ENCODE measurements at places on chromosomes 4 and X. TPM values are rescaled to one million over a fixed set of nuclear protein-coding genes. Genes with fewer than 3 reads are reported as not detected.

Gene F8A3
- not detected for total RNA-seq

Gene HADH
- 15.5 TPM for total RNA-seq

Gene ADGRG2
- total RNA-seq = 0.88 TPM

Gene CYP2U1
- total RNA-seq = 12.3 TPM

Gene NWD2
- 0.04 TPM for total RNA-seq

Gene SPON2
- total RNA-seq = 10.9 TPM

Gene NAA11
- not detected for total RNA-seq

Gene SLC6A14
- 0.13 TPM for total RNA-seq

Gene OSTC
- total RNA-seq = 119 TPM

Gene IL13RA1
- total RNA-seq = 32.0 TPM

Gene CFAP99
- not detected for total RNA-seq

Gene VCX
- total RNA-seq = not detected

Gene HS6ST2
- total RNA-seq = 6.6 TPM

Gene RAB33A
- 3.2 TPM for total RNA-seq

Data from kidney epithelial cell (primary cell).